ENCODE measurements at places on chromosomes 7 and 10.
A peak's percentile ranks its signal among the peaks of the same experiment; 100 is the strongest.

- no peak for DNase-seq
Measured at GRCh38 chr10:63929831-63930467, 408.7 kb downstream of the REEP3 start.

DNA sequence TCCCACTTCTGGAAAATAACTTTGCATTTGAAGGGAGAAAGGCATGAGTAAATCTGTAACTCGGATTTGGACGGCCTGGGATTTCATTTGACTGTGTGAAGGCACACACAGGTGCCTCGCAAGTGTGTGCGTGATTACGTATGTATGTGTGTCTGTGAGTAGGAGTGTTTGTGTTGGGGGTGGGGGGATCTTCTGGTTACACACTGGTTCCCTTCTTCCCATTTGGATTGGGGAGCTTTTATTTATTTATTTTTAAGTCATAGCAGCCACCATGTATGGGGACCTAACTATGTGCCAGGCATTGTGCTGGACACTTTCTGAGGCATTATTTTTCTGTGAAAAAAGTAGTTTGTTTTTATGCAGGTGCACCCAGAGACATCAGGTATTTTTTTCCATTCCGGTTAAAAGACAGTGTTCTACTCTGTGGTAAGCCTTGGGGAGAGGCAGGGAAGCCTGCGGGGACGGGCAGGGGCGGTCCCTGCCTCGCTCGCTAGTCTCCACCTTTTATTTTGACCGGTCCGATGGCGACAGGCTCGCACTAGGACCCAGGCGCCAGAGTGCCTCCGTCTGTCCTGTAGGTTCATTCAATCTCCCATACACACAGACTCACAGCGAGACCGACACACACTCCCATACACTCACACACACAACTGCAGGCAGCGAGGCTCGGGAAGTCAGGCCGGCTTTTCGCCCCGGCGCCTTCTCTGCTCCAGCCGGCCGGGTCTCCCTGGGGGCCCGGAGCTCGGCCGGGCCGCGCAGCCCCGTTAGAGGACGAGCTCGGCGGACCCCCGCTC, at the start of gene MXI1:
Gene MXI1 (plus strand): TSS at position 595 of the 794 bp plus-strand sequence. CDS start 204 bp downstream, outside the sequence.
- DNase-seq: peak; percentile 19

DNA sequence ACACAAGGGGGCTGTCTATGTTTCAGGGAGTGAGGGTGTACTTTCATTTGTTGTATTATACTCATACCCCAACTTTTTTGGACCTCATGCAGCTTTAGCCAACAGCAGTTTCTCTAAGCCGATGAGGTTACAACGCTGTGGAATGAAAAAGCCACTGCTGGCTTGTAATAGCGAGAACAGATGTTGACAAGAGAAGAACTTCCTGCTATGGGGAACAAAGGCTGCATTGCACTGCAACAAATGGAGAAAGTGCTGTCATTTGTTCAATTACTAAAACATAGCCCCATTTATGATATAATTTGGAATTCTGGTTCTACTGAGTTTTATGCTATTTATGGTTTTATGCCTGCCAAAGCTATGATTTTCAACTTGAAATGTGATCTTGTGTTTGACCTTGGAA, 104.2 kb upstream of the TMEM72 start:
- DNase-seq: no peak

DNA sequence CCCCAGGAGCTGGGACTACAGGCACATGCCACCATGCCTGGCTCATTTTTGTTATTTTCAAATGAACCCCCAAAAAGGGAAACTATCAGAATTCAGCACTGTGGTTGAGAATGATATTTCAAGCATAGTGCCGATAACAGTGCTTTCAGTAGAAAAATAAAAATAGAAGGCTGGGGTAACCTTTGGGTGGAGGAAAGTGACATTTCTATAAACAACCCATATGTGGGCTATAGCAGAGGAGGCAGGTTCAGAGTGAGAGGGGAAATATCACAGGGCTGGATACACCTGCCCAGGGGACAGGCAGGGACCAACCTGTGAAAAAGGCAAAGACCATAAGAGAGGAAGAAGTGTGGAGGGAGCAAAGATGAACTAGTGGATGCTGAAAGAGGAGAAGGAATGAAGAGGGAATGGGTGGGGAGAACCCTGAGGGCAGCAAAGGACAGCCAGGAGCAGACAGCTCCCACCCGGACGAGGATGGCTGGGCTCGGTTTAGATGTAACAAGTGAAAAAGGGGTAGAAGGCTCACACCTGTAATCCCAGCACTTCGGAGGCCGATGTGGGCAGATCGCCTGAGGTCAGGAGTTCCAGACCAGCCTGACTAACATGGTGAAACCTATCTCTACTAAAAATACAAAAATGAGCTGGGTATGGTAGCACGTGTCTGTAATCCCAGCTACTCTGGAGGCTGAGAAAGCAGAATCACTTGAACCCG, 56.5 kb downstream of the MAP3K8 start:
- no peak for DNase-seq

GRCh38 chr10:2953495-2953894, 113.9 kb upstream of the PFKP start:
- DNase-seq: no peak

DNA sequence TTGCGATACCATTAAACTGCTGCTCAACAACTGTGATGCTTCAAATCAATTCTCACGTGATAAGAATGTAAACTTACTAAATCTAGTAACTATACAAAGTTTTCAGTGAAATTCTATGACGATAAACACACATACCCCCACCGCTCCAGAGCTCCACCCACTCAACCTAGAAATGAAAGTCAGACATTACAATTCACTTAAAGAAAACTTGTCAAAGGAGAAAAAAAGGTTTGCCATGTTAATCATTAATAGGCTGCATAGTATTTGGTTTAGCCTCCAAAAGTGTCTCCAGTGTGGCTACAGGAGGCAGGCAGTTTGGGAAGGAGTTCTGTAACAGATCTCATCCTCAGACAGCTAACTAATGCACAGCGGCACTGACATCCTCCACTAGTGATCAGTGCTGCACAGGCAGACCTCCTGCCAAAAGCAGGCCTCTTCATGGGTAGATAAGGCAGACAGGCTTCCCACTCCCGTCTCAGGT, 3.1 kb downstream of the HERPUD2 start:
- DNase-seq: peak; percentile 21

GRCh38 chr7:105974471-105974870, 11.4 kb downstream of the CDHR3 start:
- no peak for DNase-seq

GRCh38 chr10:123521556-123521955, 144.6 kb upstream of the GPR26 start:
- DNase-seq: no peak

- DNase-seq: peak; percentile 83
Measured at GRCh38 chr10:101141616-101142532, 10.8 kb downstream of the TLX1 start.

GRCh38 chr10:113643183-113643582, 20.7 kb downstream of the NRAP start:
- no peak for DNase-seq
